ENCODE measurements at places on chromosomes 2 and 18.
A peak's percentile ranks its signal among the peaks of the same experiment; 100 is the strongest.

DNA sequence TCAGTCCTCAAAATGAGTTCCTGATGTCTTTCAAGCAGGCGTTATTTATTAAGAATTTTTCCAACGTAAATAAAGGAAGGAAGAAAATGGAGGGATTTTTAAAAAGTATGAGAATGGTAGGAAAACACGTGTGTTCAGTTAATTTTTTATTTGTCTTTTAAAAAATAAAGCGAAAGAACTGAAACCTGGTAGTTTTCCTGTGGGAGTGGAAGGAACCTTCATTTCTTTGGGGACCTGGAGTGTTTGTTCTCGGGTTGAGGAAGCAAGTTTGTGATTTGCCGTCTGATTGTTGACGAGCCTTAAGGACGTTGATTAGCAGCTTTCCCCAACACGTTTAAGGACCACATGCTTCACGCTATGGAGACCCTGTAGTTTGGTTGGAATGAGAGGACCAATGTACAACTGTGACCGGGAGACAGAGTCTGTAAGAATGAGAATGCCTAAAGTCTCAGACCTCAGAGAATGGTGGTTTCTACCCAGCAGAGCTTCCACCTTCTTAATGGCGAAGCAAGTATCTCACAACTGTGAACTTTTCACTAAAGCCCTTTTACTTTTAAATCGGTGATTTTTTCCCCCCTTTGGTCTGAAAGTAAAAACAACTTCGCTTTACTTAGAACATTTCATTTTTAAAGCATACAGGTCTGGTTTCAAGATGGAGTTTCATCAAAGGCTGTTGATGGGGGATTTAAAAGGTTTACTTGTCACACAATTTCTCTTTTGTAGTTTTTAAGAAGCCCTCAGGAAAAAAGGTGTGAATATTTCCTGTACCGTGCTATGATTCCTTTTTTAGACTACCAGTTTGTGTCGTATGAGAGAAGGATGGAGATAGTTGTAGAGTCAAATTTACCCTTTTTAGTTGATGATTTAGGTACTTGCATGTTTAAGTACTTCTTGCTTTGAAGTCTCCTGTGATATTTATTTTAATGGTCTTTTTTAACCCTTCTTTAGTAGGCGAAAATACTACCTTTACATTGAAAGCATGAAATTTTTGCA, 1.4 kb downstream of the TTC39C start:
- DNase-seq, result no peak

GRCh38 chr2:13745330-13745729, 887.2 kb upstream of the LRATD1 start:
- no peak for DNase-seq

GRCh38 chr18:45109706-45110105, 429.0 kb downstream of the SETBP1 start:
- DNase-seq, result no peak

GRCh38 chr2:109054865-109055264, 65.8 kb upstream of the EDAR start:
- DNase-seq, result no peak

- DNase-seq, result no peak
Observed at GRCh38 chr2:198762441-198762840, 695.3 kb downstream of the SATB2 start.

- no peak for DNase-seq
Observed at GRCh38 chr18:39215920-39216319, 1650.3 kb upstream of the CELF4 start.

- DNase-seq, result no peak
Observed at GRCh38 chr18:79626905-79627749, 52.5 kb upstream of the CTDP1 start.

- DNase-seq, result no peak
Observed at GRCh38 chr2:99470957-99471356, 18.9 kb downstream of the REV1 start.

GRCh38 chr2:176002688-176003210, 682 bp upstream of the LNPK start:
- DNase-seq, result no peak

GRCh38 chr2:29114586-29114945, 649 bp upstream of the CLIP4 start:
- no peak for DNase-seq

DNA sequence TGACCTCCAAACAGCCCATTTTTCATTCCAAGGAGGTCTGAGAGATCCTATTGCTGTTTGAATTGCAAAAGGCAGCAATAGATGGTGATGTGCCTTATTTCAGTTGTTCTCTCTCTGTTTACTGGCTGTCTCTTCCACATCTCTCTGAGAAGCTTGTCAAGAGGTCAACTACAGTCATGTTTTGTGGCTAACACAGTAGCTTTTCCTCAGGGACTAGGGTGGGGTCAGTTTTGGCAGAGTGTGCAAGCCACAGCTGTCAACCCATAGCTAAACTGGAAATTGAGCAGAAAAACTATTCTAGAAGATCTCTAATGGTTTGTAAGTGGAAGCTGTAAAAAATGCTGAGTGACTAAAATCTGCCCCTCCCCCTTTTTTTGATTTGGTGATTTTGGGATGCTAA, 67.1 kb downstream of the DIS3L2 start:
- no peak for DNase-seq

DNA sequence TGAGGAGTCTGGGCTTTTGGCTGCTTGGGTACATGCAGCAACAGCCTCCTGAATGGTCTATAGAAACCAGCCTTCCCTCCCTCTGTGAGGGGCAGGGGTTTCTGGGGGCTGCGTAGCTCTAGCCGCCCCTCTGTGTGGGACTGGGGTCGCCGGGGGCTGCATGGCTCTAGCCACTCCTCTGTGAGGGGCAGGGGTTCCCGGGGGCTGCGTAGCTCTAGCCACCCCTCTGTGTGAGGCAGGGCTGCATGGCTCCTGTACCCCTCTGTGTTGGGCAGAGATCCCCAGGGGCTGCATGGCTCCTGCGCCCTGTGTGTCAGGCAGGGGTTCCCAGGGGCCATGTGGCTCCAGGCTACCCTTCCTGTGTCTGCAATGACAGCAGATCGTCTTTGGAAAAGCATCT, 17.6 kb downstream of the HS6ST1 start:
- DNase-seq, result no peak

DNA sequence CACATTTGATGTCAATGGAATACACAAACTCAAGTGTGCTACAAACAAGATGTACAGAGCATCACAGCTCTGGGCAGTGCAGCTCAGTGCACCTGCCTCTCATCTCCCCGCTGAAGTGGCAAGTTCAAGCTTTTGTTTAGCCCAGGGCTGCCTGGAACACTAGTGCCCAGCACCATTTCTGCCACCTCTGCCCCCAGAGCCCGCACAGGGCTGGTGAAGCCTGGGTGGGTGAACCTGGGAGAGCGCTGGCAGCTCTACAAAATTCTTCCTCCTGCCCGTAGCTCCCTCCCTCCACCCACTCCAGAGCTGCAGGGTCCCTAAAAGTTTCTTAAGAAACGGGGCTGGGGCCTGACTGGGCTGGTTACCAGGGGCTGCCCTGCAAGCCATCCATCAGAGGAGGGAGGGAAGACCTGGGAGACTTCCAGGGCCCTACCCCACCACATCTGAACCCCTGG, 1.5 kb downstream of the HES6 start:
- DNase-seq, result no peak

GRCh38 chr2:101698844-101699754, 1.6 kb downstream of the MAP4K4 start:
- DNase-seq, result no peak

- no peak for DNase-seq
Observed at GRCh38 chr2:100321866-100322820, at the start of gene LONRF2. TSS of gene LONRF2 (minus strand) at chr2:100322501. CDS start at chr2:100322093, 408 bp downstream.

DNA sequence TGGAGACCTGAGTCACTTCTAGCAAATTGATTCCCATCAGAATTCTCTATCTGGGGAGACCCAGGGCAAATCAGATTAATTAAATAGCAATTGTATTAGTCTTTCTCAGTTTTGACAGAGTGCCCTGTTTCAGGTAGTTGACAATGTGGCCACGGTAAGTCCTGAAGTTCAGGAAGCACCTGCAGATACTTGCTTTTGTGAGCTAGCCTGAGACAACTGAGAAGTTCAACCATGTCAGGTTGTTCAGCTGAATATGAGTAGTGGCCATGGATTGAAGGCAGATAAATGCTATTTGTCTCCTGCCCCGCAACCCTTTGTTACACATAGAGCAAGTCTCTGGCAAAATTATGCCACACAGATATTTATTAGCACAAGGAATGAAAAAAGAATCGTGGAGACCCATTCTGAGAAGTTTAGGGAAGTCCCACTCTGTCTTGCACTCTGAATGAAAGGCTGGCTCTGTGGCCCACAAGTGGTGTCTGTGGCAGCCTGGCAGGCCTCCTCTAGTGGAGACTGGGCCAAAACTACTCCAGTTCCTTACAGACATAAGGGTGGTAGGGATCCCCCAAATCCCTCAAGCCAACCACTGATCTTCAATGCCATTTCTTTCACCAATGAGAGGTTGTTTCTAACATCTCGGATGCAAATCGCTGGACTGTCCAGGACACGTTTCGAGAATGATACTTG, 61.3 kb downstream of the POU3F3 start:
- DNase-seq, result no peak

- no peak for DNase-seq
Observed at GRCh38 chr2:204473224-204473623, 72.1 kb upstream of the PARD3B start.

- no peak for DNase-seq
Observed at GRCh38 chr2:151766437-151767153, 32.3 kb upstream of the NEB start.

- DNase-seq, result no peak
Observed at GRCh38 chr2:10407432-10407831, 40.7 kb downstream of the ODC1 start.

DNA sequence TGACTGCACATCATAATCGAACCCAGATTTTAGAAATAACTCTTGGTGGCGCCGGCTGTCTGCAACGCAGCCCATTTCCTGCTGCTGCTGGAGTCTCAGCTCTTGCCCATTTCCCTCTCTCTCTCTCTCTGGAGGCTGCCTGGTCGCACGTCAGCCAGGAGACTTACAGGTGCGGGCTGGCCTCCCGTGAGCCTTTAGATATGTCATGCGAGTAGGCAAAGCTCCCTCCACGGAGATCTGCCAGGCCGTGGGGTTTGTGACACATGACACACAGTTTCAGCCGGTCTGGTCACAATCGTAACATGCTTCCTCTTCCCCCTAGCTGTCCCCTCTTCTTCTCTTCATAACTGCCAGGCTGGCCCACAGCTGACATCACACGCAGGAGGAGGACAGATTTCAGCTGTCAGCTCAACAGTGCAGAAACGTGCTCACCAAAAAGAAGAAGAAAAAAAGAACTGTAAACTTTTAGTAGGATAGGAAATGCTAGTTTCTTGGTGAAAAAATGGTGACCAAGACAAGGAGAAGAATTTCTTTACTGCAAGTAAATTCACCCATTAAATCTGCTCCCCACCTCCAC, 489.3 kb downstream of the ZNF516 start:
- no peak for DNase-seq

DNA sequence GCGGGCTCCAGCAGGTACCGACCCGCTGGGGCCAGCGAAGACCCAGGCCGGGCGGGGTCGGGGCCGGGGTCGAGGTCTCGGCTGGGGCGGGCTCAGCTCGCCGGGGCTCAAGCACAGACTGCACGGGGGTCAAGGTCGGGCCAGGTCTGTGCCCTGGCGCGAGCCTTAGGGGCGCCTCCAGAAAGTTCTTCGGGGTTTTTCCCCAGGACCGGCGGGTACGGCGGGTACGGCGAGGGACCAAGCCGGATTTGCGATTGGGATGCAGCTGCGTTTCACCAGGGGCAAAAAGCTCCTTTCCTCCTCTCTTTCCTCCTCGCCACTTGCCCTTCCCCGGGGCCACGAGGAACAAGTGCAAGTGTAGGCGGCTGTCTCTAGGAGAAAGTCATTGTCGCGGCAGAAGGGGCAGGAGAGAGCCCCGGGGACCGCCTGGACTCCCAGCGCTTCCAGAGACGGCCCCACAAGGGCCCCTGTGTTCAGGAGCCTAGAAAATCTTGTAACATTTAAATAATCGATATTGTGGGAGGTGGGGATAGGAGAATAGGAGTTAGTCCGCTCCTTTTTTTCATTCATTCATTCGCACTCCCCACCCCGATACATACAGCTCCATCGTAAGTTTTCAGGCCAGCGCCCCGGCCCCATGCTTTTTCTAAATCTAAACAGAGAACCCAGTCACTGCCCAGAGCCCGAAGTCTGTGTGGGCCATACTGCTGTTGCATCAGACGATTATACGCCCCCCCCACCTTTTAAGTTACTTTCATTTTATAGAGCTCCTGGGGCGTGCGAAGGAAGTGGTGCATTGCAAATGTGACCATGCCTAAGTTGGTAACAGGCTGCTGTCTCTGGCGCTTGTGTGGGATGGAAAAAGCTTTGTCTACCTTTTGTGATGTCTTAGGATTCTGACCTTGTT, 679 bp downstream of the PMAIP1 start:
- DNase-seq, result peak; percentile 47

DNA sequence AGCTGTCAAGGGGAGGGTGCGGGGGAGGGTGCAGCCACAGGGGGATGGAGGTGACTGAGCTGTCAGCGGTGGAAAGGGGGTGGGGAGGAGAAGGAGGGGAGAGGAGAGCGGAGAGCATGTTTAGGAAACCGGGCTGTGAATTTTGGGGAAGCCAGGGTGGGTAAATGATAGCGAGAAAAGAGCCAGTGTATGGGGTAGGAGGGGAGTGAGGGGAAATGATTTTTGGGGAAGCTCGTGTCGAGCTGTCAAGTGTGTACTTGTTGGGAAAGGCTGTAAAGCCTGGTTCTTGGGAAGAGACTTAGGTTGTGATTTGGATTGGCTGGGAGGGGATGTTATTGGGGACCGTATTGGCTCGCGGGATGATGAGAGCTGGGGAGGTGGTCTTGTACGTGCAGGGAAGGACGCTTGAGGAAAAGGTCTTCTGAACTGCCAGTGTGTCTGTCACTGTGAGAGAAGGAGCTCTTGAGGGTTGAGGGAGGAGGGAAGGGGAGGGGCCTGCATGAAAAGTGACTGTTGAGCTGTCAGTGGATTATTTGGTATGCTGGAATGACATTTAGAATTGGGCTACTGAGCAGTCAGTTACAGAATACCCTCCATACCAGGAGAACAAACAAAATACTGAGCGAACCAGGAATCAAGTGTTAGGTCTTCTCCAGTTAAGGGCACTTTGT, 1.0 kb downstream of the UBR3 start:
- DNase-seq, result no peak

DNA sequence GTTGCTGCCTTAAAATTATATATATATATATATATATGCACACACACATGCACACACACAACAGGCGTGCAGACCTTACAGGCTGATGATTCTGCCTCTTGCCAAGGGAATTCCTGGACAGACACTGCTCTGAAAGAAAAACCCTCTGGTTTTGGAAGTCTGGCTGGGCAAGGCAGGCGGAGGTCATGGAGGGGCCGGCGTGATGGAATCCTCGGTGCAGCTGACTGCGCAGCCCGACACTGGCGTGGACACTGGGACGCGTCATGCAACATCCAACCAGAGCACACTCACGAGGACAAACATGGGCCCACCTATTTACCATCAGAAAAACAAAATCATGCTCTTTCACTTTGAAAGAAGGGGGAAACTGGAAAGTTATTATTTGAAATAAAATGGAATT, 235.3 kb downstream of the ZNF516 start:
- DNase-seq, result no peak

DNA sequence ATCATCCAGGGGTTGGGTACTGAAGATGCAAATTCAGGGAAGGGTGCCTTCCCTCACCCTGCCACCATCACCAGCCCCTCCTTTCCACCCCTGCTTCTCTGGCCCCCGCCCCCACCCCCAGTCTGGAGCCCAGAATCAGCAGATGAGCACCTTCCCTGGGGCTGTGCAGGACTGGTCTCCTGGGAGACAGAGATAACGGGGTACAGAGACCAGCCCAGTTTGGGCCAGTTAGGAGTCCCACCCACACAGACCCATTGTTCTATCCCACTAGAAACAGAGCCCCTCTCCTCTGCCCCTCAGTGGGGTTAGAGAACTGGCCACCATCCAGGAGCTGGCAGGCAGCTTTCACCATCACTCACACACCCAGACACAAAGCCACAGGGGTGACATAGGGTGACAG, 4.5 kb upstream of the CRYBA2 start:
- no peak for DNase-seq
